ENCODE measurements at places on chromosomes 1 and 21.

- no peak for DNase-seq
These were observed 93.2 kb downstream of the CTH start for GRCh38 chr1:70504176-70504820.

- DNase-seq = no peak
These were observed 14.2 kb downstream of the CAMTA1 start for GRCh38 chr1:6799499-6799898.

- DNase-seq = no peak
These were observed 1.4 kb upstream of the G0S2 start for GRCh38 chr1:209673631-209674417.

GRCh38 chr1:150778409-150778808 is 12.8 kb upstream of the CTSS start:
- DNase-seq = no peak

DNA sequence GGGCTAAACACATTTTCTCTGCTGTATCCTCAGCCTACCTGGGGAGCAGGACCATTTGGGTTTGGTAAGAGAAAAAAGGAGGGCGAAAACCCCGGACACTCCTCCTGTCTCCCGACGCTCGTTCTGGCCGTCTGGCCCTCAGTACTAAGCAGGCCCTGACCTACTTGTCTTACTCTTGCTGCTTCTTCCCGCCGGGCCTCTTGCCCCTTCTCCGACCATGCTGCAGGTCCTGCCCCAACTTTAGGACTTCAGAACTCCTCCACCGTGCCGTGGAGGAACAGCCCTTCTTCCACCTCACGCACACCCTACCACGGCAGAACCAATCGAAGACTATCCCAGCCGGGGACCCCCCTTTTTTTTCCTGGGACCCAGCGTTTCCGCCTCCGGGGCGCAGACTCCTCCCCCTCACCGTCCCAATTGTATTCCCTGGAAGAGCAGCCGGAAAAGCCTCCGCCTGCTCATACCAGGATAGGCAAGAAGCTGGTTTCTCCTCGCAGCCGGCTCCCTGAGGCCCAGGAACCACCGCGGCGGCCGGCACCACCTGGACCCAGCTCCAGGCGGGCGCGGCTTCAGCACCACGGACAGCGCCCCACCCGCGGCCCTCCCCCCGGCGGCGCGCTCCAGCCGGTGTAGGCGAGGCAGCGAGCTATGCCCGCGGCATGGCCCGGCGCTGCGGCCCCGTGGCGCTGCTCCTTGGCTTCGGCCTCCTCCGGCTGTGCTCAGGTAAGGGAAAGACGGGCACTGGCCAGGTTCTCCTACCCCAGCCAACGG is at the start of gene CHRNB2:
Gene CHRNB2 (plus strand): TSS at position 393 of the 771 bp plus-strand sequence. CDS start 267 bp downstream, at position 660.
- no peak for DNase-seq

DNA sequence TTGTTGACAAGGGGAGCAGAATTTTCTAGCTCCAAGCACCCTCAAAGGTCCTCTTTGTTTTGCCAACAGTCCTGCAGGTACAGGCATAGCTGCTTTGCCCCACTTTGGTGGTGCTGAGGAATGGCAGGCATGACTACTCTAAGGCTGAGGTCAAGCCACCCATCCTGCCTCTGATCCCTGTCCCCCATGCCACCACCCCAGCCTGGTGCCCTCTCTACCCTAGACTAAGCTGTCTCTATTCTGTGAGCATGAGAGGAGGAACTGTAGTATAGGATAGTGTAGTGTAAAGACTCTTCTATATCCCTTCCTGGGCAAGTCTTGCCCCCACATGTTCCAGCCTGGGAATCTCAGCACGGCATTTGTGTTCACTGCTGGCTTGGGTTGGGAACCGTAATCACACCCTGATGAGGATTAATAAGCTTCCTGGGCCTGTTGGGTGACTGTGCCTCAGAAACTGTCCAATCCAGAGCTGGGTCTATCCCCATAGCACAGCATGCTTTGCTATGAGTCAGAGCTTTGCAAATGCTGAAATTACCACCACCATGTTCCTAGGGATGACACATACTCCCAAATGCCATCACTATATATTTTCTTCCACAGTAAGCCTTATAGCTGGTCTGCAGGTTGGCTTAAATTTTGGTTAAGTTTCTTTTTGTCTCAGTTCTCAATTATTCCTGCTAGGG is 105.7 kb upstream of the PPP2R5A start:
- no peak for DNase-seq

DNA sequence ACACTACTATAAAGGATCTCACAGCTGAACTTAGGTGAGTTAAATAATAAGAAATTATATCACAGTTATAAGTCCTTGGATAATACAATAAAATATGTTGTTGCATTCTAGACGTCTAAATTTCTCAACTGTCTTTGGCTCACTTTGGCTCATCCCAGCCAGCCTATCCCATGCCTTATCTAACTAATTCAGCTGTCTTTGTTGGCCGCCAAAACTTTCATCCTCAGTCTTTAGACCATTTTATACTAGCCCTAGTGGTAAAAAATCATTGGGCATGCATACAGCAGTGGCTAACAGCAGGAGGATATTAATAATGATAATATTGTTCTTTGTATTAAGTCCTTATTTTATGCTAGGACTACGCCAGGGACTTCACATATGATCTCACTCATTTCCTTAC is 59.3 kb downstream of the CCDC18 start:
- no peak for DNase-seq

- DNase-seq = no peak
These were observed 15.6 kb downstream of the STRIP1 start for GRCh38 chr1:110049801-110050601.

- no peak for DNase-seq
These were observed 31.4 kb downstream of the SERTAD4 start for GRCh38 chr1:210263963-210264362.

- no peak for DNase-seq
These were observed 36.4 kb downstream of the KYAT3 start for GRCh38 chr1:88956003-88956402.

- DNase-seq = no peak
These were observed 311.0 kb upstream of the CXADR start for GRCh38 chr21:17201741-17202260.

Measured in GF-D8 (cell line).